ENCODE measurements at places on chromosomes 5 and 9.

DNA sequence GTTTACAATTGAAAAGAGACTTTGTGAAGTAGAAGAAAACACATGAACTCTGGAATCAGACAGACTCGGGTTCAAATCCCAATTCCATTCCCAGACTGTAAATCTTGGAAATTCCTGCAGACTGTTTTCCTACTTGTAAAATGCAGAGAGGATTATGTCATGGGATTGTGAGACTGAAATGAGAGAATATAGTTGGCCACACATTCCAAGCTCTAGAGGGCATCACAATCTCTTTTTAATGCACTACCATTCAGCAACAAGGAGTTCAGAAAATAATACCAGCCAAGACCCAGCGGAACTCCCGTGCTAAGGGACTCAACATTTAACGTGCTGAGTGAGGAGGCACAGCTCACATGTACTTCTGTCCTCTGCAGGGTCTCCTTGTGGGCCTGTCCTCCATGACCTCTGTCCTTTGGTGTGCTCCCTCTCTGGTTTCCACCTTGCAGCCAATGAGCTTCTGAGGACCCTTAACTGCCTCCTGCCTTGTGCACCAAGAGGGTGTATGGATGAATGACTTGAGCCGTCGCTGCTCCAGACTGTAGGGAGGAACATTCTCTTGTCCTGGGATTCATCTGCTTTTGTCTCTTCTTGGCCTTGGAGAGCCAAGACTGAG lies 263.5 kb downstream of the NTRK2 start:
- no peak for DNase-seq

GRCh38 chr9:136437839-136438547 lies 1.7 kb downstream of the INPP5E start:
- no peak for DNase-seq

DNA sequence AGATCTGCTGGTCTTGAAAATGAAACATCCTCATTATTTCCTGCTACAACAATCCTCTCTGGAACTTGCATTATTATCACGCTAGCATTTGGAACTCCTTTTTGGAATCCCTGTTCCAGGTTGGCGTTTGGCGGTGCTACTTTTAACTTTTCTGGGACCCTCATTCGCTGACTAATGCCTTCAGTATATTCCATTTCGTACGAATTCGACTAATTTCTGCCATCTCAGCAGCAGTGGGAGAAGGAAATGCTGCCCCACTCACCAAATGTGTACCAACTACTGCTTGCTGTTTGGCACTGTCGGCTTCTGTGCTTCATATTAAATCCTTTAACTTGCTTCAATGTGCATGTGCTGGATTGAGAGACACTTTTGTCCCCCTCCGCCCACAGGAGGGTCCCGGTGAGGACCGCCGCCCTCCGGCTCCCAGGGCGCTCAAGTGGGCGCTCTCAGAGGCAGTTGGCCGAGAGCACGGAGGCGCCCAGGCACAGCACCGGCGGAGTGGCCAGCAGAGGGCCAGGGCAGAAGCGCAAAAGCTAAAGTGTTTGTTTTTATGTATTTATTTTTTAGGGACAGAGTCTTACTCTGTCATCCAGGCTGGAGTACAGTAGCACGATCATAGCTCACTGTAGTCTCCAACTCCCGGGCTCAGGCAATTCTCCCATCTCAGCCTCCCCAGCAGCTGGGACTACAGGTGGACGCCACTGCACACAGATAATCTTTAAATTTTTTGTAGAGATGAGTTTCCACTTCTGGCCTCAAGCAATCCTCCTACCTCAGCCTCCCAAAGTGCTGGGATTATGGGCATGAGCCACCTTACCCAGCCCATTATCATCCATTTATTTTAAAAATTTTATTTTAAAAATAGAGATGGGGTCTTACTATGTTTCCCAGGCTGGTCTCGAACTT lies 11.9 kb downstream of the PDE6A start:
- DNase-seq = no peak

DNA sequence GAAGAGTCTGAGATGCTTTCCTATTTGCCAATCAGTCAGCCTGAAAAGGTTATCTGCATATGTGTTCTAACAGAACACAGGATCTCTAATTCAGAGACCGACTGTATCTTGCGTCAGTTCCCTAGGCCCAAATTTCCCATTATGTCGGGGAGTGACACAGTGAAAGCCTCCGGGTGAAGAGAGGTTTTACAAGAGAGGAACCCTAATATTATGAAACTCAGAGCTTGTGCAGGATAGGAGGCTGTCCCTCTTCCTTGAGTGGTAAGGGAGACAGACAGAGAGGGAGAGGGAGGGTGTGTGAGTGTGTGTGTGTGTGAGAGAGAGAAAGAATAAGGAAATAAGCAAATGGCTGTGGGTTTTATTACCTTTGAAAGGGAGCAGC lies 1.9 kb downstream of the CD14 start:
- no peak for DNase-seq

GRCh38 chr5:123007754-123008153 lies 28.8 kb downstream of the PPIC start:
- DNase-seq = no peak

DNA sequence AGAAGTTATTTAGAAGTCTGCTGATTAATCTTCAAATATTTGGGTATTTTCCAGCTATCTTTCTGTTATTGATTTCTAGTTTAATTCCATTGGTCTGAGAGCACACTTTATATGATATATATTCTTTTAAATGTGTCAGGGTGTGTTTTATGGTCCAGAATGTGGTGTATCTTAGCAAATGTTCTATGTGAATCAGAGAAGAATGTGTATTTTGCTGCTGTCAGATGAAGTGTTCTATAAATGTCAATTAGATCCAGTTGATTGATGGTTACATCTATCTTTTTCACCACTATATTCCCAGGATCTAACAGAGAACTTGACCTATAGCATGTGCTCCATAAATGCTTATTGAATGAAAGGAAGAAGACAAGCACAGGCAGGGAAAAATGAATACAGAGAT lies 17.5 kb upstream of the ERAP1 start:
- DNase-seq = no peak

GRCh38 chr5:54001976-54002775 lies 308.2 kb downstream of the ARL15 start:
- no peak for DNase-seq
